ENCODE measurements at places on chromosomes 2 and 18.

DNA sequence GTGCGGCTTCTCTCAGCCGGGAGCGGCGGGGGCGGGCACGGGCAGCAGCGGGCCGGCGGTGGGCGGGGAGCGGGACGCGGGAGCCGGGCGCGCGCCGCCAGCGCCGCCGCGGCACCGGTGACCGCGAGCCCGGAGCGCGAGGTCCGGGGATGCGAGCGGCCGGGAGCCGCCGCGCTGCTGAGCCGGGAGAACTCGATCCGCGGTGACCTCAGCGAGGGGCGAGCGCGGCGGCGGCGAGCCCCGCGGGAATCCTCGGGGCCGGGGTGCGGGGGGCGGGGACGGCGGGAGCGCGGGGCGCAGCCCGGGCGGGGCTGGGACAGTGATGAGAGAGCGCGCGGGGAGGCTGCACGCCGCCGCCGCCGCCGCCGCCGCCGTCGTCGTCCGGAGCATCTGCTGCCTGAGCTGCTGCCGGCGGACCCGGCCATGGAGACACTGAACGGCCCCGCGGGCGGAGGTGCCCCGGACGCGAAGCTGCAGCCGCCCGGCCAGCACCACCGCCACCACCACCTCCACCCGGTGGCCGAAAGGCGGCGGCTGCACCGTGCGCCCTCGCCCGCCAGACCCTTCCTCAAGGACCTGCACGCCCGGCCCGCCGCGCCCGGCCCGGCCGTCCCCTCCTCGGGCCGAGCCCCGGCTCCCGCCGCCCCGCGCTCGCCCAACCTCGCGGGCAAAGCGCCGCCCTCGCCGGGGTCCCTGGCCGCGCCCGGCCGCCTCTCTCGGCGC, at the start of gene MTCL1:
TSS of gene MTCL1 (plus strand) at position 319 of the 723 bp plus-strand sequence. CDS start at position 424, 105 bp downstream.
- DNase-seq, result peak; percentile 70

- DNase-seq, result no peak
Observed at GRCh38 chr2:179255129-179255528, 9.5 kb downstream of the SESTD1 start.

DNA sequence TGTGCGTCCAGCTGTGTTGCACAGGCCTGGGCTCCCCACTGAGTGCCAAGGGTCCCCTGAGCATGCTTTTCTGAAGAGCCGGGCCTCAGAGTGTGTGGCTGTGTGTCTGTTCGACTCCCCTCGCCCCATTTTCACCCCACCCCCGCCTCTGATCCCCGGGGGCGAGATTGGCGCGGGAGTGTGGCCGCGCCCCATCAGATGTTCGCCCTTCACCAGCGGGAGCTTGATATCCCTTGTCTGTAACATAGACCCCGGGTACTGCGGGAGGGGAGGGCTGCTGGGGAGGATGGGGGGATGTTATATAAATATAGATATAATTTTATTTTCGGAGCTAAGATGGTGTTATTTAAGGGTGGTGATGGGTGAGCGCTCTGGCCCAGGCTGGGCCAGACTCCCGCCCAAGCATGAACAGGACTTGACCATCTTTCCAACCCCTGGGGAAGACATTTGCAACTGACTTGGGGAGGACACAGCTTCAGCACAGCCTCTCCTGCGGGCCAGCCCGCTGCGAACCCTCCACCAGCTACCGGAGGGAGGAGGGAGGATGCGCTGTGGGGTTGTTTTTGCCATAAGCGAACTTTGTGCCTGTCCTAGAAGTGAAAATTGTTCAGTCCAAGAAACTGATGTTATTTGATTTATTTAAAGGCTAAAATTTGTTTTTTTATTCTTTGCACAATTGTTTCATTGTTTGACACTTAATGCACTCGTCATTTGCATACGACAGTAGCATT, 1.5 kb downstream of the RHOB start:
- DNase-seq, result peak; percentile 73

DNA sequence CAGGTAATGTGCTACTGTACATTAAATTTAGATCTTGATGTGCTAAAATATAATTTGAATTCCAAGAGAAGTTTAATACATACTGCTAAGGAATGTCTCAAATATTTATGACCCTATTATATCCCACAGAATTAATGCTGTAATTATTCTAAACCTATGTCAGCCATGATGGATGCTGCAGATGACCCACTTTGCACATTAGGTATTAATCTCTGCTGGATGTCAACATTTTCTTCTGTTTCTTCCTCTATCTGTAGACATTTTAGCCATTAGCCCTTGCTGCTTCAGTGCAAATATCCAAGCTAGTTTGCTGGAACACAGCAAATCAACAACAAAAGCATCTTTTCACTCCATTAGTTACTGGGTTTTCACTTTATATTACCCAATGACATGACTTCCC, 164.6 kb downstream of the CDH2 start:
- no peak for DNase-seq

DNA sequence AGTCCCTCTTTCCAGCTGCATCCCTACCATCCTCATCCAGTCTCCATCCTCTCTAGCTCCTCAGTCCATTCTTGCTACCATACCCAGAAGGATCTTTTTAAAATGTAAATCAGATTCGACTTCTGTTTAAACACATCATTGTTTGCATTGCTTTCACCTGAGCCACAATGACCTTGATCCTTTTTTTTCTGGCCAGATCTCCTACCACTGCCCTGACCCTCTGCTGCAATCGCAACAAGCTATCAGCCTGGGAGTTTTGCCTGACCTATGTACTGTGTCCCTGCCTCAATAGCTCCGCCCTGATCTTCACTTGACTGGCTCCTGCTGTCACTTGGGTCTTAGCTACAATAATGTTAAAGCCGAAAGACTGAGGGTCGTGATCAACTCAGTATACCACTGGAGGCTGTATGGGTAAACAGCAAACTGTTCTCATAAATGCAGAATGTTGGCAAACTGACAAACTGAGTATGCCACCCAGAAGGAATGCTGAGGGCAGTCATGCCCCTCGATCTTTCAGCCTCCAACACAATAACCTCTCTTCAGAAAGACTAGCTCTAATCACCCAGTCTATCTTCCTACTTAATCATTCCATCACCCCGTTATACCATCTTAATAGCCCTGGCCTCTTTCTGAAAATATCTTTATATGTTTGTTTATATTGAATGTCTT, 2.6 kb upstream of the RBM43 start:
- no peak for DNase-seq

GRCh38 chr2:221420245-221420644, 151.9 kb downstream of the EPHA4 start:
- no peak for DNase-seq

GRCh38 chr2:151713291-151713903, 20.9 kb downstream of the NEB start:
- no peak for DNase-seq

DNA sequence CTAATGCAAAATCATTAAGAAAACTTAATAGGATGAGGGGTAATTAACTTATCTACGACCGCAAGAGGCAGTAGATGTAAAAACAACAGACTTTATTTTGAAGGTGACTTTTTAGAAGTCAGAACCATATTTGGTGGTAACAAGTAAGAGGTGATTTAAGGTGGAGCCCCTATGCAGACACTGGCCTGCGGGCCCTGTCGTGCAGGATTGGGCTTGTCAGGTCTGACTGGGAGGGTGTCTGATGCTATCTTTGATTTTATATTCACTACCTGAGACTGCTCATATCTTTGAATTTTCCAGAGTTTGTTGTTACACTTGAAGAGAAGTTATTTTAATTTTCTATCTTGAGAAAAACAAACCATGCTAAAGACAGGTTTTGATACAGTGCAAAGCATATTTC, 29.1 kb upstream of the SCLY start:
- no peak for DNase-seq

- DNase-seq, result peak; percentile 85
Observed at GRCh38 chr2:102103992-102104871, 38.3 kb upstream of the IL1R1 start.

DNA sequence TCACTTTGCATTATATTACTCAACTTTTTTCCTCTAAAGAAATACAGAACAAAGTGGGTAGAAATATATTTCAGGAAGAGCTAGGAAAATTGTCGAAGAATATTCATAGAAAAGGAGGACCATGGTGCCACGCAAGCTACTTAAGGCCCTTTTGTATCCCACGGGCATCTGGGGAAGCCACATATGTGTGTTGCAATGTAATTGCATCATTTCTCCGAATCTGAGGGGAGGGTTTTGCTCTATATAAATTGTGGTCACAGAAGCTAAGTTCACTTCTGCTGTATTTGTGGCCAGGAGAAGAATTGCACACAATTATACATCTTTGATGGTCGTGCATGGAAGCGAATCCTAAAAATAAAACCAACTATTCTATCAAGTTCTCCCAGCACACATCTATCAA, 360.3 kb downstream of the IRS1 start:
- DNase-seq, result no peak

DNA sequence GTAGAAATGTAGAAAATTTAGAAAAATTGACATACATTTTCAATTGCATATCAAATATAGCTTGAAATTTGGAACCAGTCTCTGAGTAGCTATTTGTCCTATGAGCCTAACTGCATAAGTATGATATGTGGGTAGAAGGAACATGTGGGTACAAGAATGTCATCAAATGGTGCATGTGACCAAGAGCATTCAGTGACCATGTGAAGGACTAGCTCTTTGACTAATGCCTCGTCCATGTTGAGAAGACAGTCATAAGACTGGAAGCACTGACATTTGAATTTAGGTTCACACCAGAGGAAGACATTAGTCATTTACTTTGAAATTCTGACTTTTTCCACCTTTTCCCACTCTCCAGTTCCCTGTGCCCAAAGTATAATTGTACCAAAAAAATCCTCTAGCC, 12.6 kb downstream of the MRPL44 start:
- DNase-seq, result no peak

GRCh38 chr2:26849056-26849999, 1.4 kb downstream of the DPYSL5 start:
- DNase-seq, result no peak

- DNase-seq, result no peak
Observed at GRCh38 chr18:59593291-59593717, 103.9 kb downstream of the CCBE1 start.

GRCh38 chr2:26757873-26758789, 6.0 kb upstream of the SLC35F6 start:
- DNase-seq, result no peak

DNA sequence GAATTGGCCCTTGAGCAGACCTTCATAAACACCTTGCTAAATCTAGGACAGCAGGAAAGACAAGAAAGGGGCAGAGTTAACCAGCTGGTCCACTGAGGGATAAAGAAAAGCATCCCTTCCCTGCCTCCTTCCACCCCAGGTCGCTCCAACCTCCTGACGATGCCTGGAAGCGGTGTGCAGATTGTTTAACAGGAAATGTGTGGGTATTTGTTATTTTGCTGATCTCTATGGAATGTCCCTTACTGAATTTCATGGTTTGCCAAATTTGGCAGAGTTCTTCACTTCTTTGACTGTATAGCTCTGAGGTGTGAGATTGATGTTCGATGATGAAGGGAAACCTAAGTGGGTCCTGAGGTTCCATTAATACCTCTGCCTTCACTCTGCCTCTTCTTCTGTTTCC, 72.9 kb downstream of the MAP3K20 start:
- DNase-seq, result no peak

- DNase-seq, result no peak
Observed at GRCh38 chr2:197296835-197297234, 13.7 kb downstream of the ANKRD44 start.

DNA sequence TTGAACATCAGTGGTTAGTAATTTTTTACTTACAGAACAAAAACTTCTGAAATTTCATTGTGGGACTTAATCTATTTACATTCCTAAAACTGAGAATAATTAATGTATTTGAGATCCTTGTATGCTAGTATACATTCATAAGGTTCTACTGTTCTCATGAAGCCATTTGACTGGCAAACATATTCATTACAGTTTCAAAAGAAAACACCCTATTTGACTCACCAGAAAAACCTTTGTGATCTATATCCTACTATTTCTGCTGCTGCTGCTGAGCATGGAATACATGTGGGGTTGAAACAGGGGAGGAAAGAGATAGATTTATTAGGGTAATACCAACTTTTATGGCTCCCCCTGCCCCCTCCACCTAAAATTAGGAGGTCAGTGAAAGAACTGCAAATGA, 21.8 kb downstream of the MARS2 start:
- no peak for DNase-seq

- DNase-seq, result no peak
Observed at GRCh38 chr2:149473068-149473467, 114.5 kb downstream of the MMADHC start.

DNA sequence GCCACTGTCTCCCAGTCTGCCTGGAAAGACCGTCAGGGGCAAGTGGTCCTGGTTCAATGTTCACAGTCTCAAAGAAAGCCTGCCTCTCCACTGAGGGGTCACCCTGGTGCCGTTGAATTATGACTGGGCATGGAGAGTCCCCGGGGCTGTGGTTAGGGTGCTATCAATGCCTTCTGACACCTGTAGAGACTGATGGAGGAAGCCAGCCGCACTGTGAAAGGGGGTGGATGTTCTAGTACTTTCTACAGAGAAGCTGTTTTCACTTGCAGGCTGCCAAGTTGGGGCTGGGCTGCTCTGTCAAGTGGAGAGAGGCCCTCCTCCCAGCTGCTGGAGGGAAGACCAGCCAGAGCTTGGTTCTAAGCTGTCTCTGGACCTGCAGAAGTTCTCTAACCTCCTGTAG, 80.5 kb downstream of the BCL2L11 start:
- no peak for DNase-seq

GRCh38 chr2:26723991-26724750, 31.6 kb downstream of the KCNK3 start:
- DNase-seq, result no peak

DNA sequence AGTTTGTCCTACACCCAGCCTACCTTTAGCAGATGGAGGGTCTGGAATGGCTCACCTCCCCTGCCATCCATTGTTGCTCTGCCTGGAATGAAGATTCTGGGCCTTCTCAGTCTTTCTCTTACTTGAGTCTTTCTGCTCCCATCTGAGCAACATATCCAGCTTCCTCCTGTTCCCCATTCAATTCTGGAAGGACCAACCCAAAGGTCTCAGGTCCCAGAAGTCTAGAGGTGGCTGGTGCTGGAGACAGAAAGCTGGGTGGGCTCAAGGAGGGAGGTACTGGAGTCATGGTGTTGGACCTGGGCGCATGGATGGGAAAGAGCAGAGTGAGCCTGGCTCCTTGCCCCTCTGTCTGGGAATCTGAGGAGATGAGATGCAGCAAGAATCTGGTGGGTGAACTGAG, 93.5 kb upstream of the SIX3 start:
- DNase-seq, result no peak

- DNase-seq, result no peak
Observed at GRCh38 chr2:43420389-43420801, 175.4 kb downstream of the THADA start.

All from suprapubic skin (tissue), 4 donors.